ENCODE measurements at places on chromosomes 4 and X.

GRCh38 chrX:38165023-38165422 lies 55.6 kb downstream of the SRPX start:
- DNase-seq: no peak

DNA sequence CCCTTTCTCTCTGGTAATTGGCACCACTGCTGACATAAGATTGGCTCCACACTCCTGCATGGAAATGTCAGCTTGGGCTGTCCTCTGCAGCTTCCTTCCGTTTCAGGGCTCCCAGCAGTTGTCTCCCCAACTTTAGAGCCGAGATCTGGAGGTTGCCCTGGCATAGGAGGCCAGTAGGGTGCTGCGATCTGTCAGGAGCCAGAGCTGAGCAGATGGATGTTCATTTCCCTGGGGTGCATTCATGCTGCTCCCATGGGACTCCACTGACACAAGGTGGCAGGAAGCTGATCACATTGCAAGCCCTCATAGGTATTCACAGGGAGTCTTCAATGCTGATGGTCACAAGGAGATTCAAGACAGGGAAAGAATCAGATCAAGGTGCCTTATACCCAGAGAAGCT lies 116.6 kb upstream of the RAI2 start:
- no peak for DNase-seq

DNA sequence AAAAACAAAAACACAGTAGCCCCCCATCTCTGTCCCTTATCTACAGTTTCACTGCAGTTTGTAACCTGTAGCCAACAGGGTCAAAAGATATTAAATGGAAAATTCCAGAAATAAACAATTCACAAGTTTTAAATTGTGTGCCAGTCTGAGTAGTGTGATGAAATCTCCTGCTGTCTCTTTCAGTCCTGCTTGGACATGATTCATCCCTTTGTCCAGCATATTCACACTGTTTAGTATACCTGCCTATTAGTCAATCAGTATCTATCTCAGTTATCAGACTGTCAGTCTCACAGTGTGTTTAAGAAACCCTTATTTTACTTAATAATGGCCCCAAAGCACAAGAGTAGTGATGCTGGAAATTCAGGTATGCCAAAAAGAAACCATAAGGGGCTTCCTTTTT lies 21.9 kb downstream of the CNOT6L start:
- no peak for DNase-seq

DNA sequence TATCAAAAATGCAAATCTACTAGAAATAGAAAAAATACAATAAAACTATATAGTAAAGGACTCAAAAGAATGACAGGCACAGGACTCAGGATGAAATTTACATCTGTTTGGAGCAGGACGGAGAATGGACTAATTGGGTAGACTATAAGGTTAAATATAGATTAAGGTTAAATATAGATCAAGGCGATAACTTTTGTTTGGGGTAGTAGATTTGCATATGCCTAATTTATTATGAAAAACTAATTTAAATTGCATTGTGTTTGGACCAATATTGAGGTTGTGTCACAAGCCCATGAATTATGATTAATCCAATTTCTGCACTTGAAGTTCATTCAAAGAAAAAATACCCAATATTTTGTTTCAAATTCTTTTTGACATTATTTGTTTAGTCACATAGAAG lies 31.0 kb downstream of the MTHFD2L start:
- no peak for DNase-seq

- no peak for DNase-seq
Measured at GRCh38 chrX:153469811-153470410, 465 bp downstream of the HAUS7 start.

GRCh38 chr4:13988353-13989305 lies 361.1 kb upstream of the BOD1L1 start:
- DNase-seq: no peak

DNA sequence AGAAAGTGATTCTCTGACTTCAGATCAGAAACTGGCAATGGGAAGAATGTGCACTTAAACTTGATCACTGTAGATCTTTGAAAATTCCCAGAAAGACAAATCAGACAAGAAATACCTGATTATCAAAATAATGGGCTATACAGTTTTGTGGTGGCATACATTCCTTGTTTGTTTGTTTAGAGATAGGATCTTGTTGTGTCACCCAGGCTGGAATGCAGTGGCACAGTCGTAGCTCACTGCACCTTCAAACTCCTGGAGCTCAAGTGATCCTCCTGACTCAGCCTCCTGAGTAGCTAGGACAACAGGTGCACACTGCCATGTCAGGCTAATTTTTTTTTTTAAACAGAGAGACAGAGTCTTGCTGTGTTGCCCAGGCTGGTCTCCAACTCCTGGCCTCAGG lies 81.0 kb upstream of the SPRY1 start:
- no peak for DNase-seq

GRCh38 chrX:112011376-112011775 lies 71.2 kb downstream of the TRPC5 start:
- no peak for DNase-seq

DNA sequence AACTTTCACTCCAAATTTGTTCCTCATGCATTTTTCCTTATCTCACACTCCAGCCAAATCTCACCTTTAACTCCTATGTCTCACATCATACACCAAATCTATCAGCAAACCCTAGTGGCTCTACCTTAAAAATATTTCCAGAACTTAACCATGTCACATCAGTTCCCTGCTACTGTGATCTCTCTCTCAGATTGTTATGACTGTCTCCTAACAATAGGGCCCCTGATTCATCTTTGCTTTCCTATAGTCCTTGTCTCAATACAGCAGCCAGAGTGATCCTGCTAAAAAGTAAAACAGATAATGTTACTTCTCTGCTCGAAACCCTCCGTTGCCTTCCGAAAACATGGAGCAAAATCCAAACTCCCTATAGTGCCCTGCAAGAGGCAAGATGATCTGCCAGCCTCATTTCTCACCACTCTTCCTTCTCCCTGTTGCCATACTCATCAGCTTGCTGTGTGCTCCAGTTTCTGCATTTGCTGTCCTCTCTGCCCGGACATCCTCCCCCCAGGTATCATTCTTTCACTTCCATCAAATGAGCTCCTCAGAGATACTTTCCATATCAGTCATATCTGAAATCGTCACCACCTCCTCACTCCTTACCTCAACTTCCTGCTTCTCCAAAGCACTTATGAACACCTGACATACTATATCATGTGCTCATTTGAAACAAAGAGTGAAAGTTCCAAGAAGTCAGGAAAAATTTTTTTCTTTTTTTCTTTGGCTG lies 293.4 kb upstream of the NR3C2 start:
- DNase-seq: no peak

DNA sequence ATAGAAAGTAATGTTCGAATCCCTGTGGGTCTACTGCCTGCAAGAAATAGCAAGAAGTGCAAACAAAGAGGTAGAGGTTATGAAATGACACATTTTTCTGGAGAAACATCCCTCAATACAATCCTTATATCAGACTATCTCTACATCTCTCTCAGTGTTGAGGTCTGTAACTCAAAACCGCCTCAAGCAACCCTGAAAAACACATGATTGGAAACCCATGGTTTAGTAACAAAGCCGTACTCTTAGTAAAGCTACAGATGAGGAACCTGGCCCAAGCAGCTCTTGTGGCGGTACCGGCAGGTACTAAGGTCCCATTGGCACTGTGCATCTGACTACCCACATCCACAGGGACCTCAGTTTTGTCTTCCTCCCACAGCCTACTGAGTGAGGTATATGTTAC lies 53.9 kb downstream of the IRF2 start:
- no peak for DNase-seq

GRCh38 chrX:136781180-136781797 lies 557 bp upstream of the ARHGEF6 start:
- no peak for DNase-seq

DNA sequence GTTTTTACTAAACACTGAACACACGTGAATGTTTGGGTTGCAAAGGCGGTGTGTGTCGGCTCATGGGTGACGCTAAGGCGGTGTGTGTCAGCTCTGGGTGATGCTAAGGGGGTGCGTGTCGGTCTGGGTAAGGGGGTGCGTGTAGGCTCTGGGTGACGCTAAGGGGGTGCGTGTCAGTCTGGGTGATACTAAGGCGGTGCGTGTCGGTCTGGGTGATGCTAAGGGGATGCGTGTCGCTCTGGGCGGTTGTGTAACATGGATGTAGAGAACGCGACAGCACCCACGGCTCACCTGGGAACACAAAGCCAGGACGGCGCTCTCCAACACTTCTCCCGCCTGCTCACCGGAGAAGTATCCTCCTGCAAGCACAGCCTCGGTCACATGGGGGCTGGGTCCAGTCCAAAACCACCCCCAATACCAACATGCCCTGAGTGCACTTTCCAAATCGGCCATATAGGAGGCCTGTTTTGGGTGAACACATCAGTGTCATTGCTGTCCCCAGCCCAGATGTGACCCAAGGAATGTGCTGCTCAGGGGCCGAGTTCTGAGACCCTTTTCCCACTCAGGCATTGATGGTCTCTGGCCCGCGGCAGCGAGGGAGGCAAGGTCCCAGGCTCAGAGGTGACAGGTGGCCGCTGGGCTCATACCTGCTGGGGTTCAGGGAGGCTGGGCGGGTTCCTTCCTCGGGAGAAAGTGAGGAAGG lies 67.1 kb downstream of the ACOX3 start:
- no peak for DNase-seq

DNA sequence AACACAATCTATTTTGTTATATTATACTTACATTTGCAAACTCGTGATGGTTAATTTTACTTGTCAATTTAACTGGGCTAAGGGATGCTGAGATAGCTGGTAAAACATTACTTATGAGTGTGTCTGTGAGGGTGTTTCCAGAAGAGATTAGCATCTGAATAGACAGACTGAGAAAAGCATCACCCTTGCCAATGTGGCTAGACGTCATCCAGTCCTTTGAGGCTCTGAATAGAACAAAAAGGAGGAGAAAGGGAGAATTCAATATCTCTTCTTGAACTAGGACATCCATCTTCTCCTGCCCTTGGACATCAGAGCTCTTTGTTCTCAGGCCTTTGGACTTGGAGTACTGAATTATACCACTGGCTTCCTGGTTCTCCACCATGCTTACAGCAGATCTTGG lies 154.6 kb downstream of the EPHA5 start:
- no peak for DNase-seq
